Activated CD4-positive, alpha-beta T cell treated with anti-CD3 and anti-CD28 coated beads for 36 hours (primary cell): ENCODE measurements at places on chromosomes 12 and 14. TPM values are rescaled to one million over a fixed set of nuclear protein-coding genes. Genes with fewer than 3 reads are reported as not detected.

DNA sequence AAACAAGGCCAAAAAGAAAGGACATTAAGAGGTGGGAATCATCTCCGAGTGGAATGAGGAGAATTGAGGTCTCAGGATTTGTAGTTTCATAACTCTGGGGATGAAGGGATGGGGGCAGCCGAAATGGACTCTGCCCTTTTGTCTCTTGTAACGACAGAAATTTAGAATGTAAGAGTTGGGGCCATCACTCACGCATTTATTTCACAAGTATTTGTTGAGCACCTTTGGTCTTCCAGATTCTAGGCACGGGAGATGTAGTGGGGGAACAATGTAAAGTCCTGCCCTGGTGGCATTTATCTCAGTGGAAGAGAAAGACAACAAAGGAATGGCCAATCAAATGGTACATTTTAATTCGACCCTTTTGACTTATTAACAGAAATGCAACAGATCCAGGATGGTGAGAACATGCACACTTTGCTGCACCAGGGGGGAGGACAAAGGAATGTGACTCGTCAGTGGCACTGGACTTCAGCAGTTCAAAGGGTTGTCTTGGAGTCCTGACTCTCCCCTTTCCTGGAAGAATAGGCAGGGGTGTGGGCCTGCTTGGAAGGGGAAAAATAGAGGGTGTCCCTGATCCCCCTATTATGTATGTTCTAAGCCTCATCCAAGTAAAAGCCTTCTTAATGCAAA, 102.0 kb downstream of the TMEM30B start:
- peak overlapping the region; percentile 88 for H3K27ac ChIP-seq
- peaks cover 56% of the 10 kb centered on the region for H3K4me1 ChIP-seq
- H3K27me3 ChIP-seq: peaks cover 6% of the 10 kb centered on the region
- DNase-seq: no peak
- no peaks in the 10 kb centered on the region for H3K36me3 ChIP-seq
- H3K4me3 ChIP-seq: no peak overlapping the region

DNA sequence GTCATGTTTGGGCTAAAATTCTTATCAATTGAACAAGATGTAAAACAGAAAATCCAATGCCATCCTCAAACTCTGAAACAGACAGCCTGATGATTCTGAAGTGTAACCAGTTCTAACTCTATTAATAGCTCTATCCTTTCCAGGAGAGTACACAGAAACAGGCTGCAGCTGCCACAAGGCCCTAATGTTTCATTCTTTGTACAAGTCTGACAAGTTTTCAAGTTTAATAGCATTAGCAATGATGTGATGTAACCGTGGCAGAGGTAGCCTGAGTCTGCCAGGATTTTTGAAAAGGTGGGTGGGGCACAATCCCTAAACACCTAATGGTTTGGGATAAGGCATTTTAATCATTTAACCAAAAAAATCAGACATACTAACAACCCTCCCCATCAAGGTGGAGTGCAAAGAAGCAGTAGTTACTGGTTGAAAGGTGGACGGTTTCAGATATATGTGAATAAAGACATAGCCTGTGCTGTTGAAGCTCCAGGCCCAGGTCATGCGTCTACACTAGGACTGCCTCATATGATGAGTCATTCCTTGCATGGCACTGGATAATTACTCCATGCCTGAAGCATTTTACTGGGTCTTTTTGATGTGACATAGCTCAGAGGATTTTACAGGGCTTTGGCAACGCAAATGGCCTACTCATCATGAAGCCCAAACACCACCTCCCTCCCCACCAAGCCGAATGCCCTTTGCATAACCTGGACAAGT, 145.1 kb upstream of the GRIP1 start:
- H3K4me1 ChIP-seq: peaks cover 8% of the 10 kb centered on the region
- H3K27ac ChIP-seq: no peak overlapping the region
- no peak for DNase-seq
- no peaks in the 10 kb centered on the region for H3K36me3 ChIP-seq
- no peaks in the 10 kb centered on the region for H3K27me3 ChIP-seq
- no peak overlapping the region for H3K4me3 ChIP-seq

- H3K27me3 ChIP-seq: peaks cover 2% of the 10 kb centered on the region
- no peak for DNase-seq
- H3K36me3 ChIP-seq: no peaks in the 10 kb centered on the region
- H3K4me3 ChIP-seq: no peak overlapping the region
Observed at GRCh38 chr12:62164036-62164435, 96.2 kb upstream of the USP15 start.

USP30 gene
- total RNA-seq: 14.5 TPM

DNA sequence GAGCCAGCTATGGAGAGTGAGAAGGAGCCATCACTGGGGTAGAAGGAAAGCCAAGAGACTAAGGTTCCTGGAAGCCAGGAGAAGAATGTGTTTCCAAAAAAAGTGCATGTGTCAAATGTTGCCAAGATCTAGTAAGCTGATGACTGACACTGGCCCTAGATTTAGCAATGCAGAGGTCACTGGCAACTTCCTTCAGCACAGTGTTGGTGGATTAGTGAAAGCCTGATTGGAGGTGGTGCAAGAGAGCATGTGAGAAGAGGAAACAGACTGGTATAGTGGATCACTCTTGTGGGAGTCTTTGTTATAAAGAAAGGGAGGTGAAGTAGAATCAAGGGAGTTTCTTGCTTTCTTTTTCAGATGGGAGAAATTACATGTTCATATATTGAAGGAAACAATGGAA, 34.1 kb upstream of the CHGA start:
- H3K27me3 ChIP-seq: peaks cover 25% of the 10 kb centered on the region
- no peak overlapping the region for H3K4me3 ChIP-seq
- no peaks in the 10 kb centered on the region for H3K36me3 ChIP-seq
- no peak for DNase-seq
- H3K4me1 ChIP-seq: peaks cover 9% of the 10 kb centered on the region

GRCh38 chr12:100229876-100230275, 29.3 kb downstream of the ACTR6 start:
- no peaks in the 10 kb centered on the region for H3K27me3 ChIP-seq
- no peak for DNase-seq
- H3K27ac ChIP-seq: no peak overlapping the region
- no peak overlapping the region for H3K4me3 ChIP-seq
- H3K36me3 ChIP-seq: peaks cover 10% of the 10 kb centered on the region

DNA sequence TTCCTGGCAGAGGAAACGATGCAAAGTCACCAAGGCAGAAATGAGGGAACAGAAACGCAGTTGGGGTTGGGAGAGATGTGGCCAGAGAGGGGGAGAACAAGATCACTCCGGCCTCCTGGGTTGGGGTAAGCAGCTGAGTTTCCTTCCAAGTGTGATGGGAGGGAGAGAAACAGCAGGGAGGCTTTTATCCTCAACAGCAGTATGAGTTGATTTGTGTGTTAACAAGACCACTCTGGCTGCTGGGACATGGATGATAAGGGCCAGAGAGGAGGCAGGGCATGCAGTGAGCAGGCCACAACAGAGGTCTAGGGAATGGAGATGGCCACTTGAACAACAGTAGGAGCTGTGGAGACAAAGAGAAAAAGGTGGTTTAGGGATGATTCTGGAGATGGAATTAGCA, 66.8 kb downstream of the GLRX5 start:
- DNase-seq: no peak
- no peaks in the 10 kb centered on the region for H3K4me1 ChIP-seq

CD9 gene
- 12.8 TPM for total RNA-seq

DNA sequence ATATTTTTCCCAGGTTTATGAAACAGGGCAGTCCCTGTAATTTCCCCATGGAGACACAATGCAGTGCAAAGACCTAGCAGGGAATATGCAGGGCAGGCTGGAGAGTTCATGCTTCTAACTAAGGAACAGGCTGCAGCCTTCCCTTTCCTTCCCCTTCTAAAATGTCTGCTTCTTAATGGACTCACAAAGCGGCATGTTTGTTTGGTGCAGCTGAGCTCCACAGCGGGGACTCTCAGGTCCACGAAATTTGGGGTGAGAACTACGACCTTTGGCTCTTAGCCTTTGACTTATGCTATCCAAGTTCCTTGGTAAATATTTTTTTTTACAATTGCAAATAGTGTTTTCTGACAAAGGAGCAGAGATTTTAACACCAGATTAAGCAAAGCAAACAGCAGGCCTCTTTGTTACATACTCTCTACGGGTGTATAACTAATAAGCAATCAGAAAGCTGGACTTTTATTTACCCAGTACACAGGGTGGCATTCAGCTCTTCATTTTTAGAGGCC, 323.6 kb downstream of the ZFP36L1 start:
- H3K27ac ChIP-seq: no peak overlapping the region
- H3K27me3 ChIP-seq: no peaks in the 10 kb centered on the region
- peaks cover 3% of the 10 kb centered on the region for H3K36me3 ChIP-seq
- H3K4me3 ChIP-seq: no peak overlapping the region

RBP5 gene
- not detected for total RNA-seq

DPPA3 gene
- total RNA-seq: not detected

DNA sequence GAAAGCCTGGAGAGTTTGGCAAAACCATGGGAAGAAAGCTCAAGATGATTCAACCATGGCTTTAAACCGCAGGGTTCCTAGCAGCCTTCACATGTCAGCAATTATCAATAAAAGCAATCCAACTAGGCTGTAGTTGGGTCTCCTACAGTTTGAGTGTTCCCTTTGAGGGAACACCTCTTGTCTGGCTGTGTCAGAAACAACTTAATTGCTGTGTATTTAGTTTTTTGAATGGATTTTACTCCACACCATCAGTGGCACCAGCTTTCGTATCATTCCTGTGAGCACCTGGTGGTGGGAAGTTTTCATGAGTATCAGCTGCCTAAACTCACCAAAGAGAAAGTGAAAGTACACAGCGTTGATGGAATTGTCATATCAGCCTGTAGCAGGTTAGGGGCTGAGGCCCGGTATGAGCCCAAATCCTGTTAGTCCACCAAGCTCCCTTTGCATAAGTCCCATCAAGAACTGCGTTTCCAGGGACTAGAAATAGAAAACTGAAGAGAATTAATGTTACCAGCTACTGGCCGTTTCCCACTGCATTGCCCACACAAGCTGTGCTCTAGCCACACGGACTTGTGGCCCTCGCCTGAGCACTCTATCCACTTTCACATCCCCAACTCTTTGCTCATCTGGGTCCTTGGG, 10.9 kb upstream of the IL26 start:
- peak overlapping the region; percentile 69 for H3K4me3 ChIP-seq
- DNase-seq: peak; percentile 46
- H3K4me1 ChIP-seq: peaks cover 44% of the 10 kb centered on the region
- no peaks in the 10 kb centered on the region for H3K36me3 ChIP-seq
- peaks cover 2% of the 10 kb centered on the region for H3K27me3 ChIP-seq

DNA sequence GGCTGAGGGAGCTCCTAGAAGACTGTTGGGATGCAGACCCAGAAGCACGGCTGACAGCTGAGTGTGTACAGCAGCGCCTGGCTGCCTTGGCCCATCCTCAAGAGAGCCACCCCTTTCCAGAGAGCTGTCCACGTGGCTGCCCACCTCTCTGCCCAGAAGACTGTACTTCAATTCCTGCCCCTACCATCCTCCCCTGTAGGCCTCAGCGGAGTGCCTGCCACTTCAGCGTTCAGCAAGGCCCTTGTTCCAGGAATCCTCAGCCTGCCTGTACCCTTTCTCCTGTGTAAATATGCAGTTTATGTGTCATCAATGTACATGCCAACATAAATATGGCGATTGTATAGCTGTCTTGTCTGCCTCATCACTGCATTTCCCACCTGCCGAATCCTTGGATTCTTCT, 7.5 kb downstream of the AMHR2 start:
- no peak overlapping the region for H3K4me3 ChIP-seq
- H3K27me3 ChIP-seq: no peaks in the 10 kb centered on the region
- no peak for DNase-seq
- no peaks in the 10 kb centered on the region for H3K36me3 ChIP-seq
- H3K4me1 ChIP-seq: peaks cover 14% of the 10 kb centered on the region
- H3K27ac ChIP-seq: no peak overlapping the region

GRCh38 chr12:108253540-108253939, 85.6 kb downstream of the CMKLR1 start:
- no peak overlapping the region for H3K27ac ChIP-seq
- H3K27me3 ChIP-seq: peaks cover 11% of the 10 kb centered on the region
- no peak for DNase-seq
- H3K4me3 ChIP-seq: no peak overlapping the region
- peaks cover 2% of the 10 kb centered on the region for H3K4me1 ChIP-seq
- H3K36me3 ChIP-seq: no peaks in the 10 kb centered on the region

- H3K4me1 ChIP-seq: no peaks in the 10 kb centered on the region
- H3K4me3 ChIP-seq: no peak overlapping the region
- DNase-seq: no peak
- H3K36me3 ChIP-seq: no peaks in the 10 kb centered on the region
- H3K27ac ChIP-seq: no peak overlapping the region
Observed at GRCh38 chr12:101021911-101022388, 188.1 kb downstream of the SLC5A8 start.

NR1H4 gene
- not detected for total RNA-seq

- H3K4me1 ChIP-seq: peaks cover 96% of the 10 kb centered on the region
- no peaks in the 10 kb centered on the region for H3K27me3 ChIP-seq
- H3K36me3 ChIP-seq: peaks cover 62% of the 10 kb centered on the region
- peak overlapping the region; percentile 99 for H3K27ac ChIP-seq
- H3K4me3 ChIP-seq: peak overlapping the region; percentile 51
Observed at GRCh38 chr14:69619012-69619411, 7.6 kb downstream of the SUSD6 start.

CMKLR1 gene
- total RNA-seq: not detected

GRCh38 chr14:40393143-40393542, 960.9 kb upstream of the FBXO33 start:
- H3K36me3 ChIP-seq: no peaks in the 10 kb centered on the region
- H3K4me3 ChIP-seq: no peak overlapping the region
- no peak overlapping the region for H3K27ac ChIP-seq
- DNase-seq: no peak
- no peaks in the 10 kb centered on the region for H3K27me3 ChIP-seq

DLGAP5 gene
- 97.4 TPM for total RNA-seq

DNA sequence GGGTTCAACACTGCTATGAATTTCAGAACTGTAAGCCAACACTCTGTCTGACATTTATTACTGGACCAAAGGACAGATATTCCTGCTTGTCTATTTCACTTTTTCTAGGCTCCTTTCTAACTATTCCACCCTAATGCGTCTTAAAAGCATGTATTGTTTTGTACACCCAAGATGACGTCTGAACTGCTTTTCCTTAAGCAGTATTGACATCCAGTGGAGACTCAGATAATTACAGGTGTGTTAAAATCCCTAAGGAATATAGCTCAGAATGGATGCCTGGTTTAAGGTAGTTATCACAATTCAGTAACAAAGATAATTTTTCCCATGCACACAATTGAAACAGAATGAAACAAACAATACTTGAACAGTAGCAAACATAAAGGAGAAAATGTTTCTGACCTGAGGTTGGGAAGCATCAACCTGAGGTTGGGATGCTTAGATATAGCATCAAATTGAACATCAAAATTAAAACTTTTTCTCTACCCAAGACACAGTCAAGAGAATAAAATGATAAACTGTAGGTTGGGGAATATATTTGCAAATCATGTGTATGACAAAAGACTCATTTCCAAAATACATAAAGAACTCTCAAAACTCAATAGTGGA, 93.7 kb upstream of the PTPRR start:
- no peak overlapping the region for H3K27ac ChIP-seq
- no peaks in the 10 kb centered on the region for H3K4me1 ChIP-seq
- DNase-seq: no peak
- no peaks in the 10 kb centered on the region for H3K27me3 ChIP-seq

PZP gene
- not detected for total RNA-seq

GRCh38 chr12:112413855-112414625, 4.6 kb upstream of the RPL6 start:
- H3K27me3 ChIP-seq: no peaks in the 10 kb centered on the region
- no peak for DNase-seq
- no peak overlapping the region for H3K27ac ChIP-seq
- H3K36me3 ChIP-seq: peaks cover 10% of the 10 kb centered on the region
- H3K4me1 ChIP-seq: peaks cover 17% of the 10 kb centered on the region

SYCP3 gene
- total RNA-seq: not detected
